ENCODE measurements at places on chromosomes 3 and 15. TPM values are rescaled to one million over a fixed set of nuclear protein-coding genes. Genes with fewer than 3 reads are reported as not detected.
A peak's percentile ranks its signal among the peaks of the same experiment; 100 is the strongest.

- peak; percentile 69 for DNase-seq
Measured at GRCh38 chr3:32391643-32392535, at the start of gene CMTM7. TSS of gene CMTM7 (plus strand) at chr3:32391853. CDS start at chr3:32391907, 54 bp downstream.

DNA sequence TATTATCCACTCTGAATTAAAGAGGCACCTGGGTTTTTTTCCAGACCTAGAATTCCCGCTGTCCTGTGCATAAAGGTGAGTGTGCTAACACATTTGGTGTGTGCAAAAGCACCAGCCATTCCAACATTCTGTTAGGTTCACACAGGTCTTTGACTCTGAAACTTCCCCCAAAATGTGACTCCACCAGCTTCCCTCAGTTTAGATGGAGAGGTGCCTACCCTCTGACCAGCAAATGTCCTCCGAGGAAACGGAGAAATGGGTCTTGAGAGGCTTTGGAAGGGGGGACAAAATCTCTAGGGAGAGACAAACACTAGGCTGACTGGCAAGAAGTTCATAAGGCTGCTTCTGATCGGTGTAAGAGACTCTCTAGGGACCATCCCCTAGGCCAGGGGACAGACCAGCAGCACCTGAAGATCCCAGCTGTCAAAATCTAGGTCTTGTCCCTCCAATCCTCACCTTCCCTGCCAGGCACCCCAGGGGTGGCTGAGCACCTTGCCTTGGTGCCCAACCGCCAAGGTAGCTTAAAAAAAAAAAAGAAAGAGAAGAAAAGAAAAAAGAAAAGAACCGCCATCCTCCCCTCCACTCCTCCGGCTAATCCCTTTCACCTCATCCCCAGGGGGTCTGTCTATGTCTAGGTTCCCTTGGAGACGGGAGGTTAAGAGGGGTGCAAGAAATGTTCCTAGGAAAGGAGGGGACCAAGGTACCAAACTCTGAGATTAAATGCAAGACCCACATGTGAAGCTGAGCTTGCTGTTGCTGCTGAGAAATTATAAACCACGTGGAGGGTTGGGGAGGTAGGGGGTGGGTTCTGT is 2.0 kb upstream of the MECOM start:
- DNase-seq = no peak

DNA sequence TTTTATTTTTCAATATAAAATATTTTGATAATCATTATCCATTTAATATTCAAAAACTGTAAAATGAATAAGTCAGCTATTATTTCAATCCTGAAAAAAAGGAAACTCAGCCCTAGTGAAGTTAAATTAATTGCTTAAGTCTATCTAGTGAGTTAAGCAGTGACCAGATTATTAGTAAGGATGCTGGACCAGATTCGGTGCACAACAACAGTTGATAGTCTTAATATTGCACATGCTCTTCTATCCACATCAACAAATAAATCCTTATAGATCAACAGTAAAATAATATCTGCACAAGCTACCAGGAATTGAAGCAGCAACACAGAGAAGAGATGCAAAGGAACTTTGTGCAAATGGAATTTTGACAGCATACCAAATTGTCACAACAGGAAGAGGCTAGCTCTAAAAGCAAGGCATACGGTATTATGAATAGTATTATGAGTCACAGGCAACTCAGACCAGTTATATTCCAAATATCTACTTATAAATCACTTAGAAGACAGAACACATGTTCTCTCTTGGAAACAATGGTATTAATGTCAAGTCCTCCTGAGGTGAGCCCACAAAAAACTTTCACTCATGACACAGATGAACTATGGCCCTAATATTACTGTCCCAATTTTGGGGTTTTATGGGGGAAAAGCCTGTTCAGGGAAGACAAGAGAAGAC is 24.9 kb downstream of the VPS13C start:
- DNase-seq = no peak

Gene PP2D1
- total RNA-seq = not detected

DNA sequence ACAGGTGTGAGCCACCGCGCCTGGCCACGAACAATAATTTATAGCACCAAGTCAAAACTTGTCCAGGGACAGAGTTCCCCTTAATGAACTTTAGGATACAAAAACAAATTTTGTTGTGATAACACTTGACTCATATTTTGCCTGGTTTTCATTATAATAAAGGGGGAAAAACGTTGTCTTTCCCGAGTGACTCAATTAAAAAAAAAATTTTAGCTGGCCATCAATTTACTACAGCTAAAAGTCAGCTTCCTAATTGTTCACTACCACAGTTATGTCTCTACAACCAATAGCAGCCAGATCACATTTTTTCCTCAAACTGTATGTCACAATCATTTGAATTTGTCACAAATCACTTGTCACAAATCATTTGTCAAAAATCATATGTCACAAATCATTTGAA is 116.0 kb downstream of the P3H2 start:
- no peak for DNase-seq

- DNase-seq = no peak
Measured at GRCh38 chr3:194327218-194328052, 23.7 kb downstream of the CPN2 start.

GRCh38 chr3:129625072-129625874 is 18.8 kb upstream of the PLXND1 start:
- DNase-seq = no peak

GRCh38 chr15:81363718-81364500 is 10.1 kb downstream of the TMC3 start:
- no peak for DNase-seq

- no peak for DNase-seq
Measured at GRCh38 chr3:43038010-43038409, 58.9 kb downstream of the GASK1A start.

DNA sequence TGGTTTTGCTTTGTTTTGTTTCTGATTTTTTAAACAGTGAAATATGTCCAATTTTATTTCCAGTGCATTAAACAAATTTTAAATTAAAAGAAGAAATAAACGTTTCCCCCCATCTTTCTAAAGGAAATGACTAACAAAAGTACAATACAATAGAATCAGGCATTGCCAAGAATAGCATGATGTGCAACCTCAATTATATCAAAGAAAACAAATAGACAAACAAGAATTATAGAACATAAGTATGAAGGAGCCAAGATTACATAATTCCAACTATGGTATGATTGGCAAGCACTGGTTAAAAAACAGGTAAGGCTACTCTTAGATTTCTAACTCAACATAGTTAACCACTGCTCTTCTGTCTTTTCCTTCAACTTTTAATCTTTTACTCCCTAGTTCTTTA is 26.4 kb downstream of the TIGIT start:
- no peak for DNase-seq

DNA sequence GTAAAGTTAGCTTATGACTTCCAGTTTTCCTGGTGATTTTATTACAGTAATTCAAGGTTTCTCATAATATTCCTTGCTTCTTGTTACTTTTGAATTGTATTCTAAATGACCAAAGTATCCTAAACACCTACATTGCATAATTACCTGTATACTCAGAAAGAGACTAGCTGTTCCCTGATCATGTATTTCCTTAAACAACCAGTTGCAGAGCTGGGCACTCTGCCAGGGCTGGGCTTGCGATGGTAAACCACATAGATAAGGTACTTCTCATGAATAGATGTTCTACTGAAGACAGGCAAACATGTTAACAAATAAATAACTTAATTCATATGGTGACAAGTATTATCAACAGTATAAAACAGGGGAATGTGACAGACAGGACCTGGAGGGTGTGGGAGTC is 142.3 kb upstream of the WNT5A start:
- DNase-seq = no peak

- no peak for DNase-seq
Measured at GRCh38 chr3:21601178-21601577, 149.8 kb downstream of the ZNF385D start.

Gene C3orf20
- total RNA-seq = not detected

DNA sequence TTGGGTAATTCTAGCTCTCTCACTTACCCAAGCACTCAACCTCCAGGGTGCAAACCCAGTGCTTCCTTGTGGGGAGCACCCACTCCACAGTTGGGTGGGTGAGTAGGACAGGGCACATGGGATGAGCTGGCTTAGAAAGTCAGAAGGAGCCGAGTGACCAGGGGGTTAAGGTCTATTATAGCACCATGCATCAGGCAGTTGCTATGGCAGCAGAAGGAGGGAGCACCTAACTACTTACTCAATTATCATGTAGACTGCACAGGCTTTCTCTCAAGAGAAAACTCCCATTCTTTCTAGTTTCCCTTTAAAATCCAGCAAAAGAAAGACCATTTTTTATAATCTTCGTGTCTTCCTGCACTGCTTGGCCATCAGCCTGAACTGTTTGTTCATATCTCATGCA is 163.0 kb downstream of the OCA2 start:
- no peak for DNase-seq

DNA sequence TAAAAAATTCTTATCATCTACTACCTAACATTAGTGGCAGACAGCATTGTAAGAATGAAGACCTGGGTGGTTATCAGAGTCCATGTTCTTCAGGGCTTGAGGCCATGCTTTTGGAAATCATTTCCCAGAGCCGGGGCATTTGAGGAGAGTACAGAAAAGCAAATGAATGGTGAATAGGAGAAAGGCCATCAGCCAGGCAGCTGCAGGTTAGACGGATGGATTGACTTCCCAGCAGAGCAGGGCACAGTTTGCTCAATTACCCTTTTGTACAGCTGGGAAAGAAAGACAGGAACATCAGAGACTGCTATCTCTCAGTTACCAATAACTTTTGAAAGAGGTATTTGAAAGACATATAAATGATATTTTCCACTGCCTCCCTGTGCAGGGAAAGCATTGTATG is 135.6 kb downstream of the ALCAM start:
- DNase-seq = no peak

Gene FGF7
- not detected for total RNA-seq

DNA sequence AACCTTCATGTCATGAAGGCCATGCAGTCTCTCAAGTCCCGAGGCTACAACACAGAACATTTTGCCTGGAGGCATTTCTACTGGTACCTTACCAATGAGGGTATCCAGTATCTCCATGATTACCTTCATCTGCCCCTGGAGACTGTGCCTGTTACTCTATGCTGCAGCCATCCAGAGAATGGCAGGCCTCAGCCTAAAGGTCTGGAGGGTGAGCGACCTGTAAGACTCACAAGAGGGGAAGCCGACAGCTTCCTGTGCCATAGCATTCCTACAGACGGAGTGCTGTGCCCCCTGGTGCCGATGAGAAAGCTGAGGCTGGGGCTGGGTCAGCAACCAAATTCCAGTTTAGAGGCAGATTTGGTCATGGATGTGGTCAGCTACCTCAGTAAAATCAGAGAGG is 51.3 kb upstream of the CADPS start:
- no peak for DNase-seq

Gene DGKG
- 0.14 TPM for total RNA-seq

Gene PDE8A
- total RNA-seq = 17.3 TPM

DNA sequence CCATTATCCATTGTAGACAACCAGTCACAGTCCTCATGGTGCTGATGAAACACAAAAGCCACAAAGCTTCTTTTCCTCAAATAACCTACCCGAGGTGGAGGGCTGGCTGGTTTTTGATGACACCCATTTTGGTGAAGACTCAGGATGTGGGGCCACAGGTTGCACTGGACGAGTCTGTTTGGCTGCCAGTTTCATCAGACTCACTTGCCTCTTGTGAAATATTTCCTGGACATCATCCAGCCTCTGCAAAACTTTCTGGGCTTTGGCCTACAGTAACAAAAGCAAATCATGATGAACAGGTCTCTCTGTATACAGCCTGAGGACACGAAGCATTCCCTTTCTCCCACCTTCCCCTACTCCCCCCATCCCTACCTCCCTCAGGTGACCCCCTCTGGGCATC is 42.2 kb downstream of the B3GNT5 start:
- no peak for DNase-seq

GRCh38 chr3:169150920-169151319 is 512.6 kb downstream of the MECOM start:
- DNase-seq = no peak

- no peak for DNase-seq
Measured at GRCh38 chr3:161221806-161222600, 892 bp downstream of the NMD3 start.

GRCh38 chr3:124504332-124505059 is 225.8 kb upstream of the UMPS start:
- no peak for DNase-seq

GRCh38 chr3:158095111-158095813 is 11.0 kb downstream of the SHOX2 start:
- no peak for DNase-seq

- peak; percentile 26 for DNase-seq
Measured at GRCh38 chr3:46504789-46505188, 7.0 kb downstream of the RTP3 start.

- DNase-seq = no peak
Measured at GRCh38 chr15:31481142-31481541, 154.5 kb downstream of the KLF13 start.

Gene CMTM7
- 39.8 TPM for total RNA-seq

DNA sequence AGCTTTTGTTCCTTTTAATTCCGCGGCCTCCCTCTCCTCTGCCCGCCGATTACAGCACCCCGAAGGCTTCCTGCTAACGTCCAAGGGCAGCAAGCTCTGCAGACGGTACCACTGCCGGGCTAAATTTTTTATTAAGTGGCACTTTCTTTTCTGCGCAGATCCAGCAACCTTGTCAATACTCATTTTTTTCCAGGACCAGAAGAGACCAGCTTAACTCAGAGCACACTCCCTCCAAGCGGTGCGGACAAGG is 542 bp upstream of the MEIS2 start:
- DNase-seq = no peak

- DNase-seq = peak; percentile 51
Measured at GRCh38 chr3:56467108-56467507, 1.2 kb downstream of the ERC2 start.

Gene RASL12
- total RNA-seq = not detected

Gene NPAP1
- not detected for total RNA-seq

Gene PIGB
- 16.9 TPM for total RNA-seq

- no peak for DNase-seq
Measured at GRCh38 chr3:32508711-32509110, 6.1 kb upstream of the CMTM6 start.

- DNase-seq = no peak
Measured at GRCh38 chr3:184016169-184016570, 1.5 kb downstream of the ABCC5 start.

DNA sequence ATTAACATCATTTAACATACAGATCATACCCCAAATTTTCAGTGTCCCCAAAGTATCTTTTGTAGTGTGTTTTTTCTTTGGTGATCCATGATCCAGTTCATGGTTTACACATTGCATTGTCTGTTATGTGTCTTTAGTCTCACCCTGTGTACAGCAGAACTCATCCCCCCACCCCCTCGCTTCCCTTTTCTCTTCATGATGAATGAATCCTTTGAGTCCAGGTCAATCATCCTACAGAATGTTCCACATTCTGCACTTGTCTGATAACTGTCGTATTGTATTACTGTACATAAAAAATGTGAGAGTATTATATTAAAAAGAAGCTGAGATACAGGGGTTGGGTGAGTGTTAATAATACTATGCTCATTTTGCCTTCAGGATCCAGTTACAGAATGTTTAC is 14.6 kb upstream of the NIT2 start:
- DNase-seq = no peak

- DNase-seq = no peak
Measured at GRCh38 chr3:105878061-105878460, 9.2 kb upstream of the CBLB start.

GRCh38 chr3:155024006-155024638 is 56.0 kb upstream of the MME start:
- DNase-seq = no peak
